Activated T-helper 1 cell treated with anti-CD3 and anti-CD28 coated beads, Interleukin-2, amount 50 U/mL, for 16 hours (primary cell): ENCODE measurements at places on chromosomes 3 and 15.

DNA sequence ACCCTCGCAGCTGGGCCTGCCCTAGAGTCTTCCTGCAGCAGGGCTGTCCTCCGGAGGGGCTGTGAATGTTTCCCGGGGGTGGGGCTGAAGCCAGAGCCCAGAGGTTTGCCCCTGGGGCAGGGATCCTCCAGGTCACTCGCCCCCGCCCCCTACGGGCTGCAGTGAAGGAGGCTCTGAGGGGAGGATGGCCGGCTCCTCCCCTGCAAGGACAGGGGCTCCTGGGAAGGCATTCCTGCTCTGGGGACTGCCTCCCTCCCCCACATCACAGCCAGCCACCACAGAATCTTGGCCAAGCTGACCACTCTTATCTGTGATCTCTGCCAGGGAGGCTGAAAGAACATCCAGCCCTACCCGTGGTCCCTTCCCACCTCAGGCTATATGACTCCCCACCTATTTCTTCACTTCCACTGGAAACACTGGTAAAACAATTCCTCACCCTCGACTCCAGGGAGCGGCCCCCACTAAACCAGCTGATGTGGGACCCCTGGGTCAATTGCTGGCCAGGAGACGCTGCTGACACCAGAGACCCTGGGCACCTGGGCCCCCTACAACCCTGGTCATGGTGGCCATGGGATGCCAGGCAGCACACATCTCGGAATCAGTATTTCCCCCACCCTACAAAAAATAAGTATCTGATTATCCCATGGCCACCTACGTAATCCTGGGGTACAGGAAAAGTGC, 66.0 kb downstream of the HMCES start:
- DNase-seq: no peak

- no peak for DNase-seq
These were observed 42.2 kb downstream of the KLF15 start for GRCh38 chr3:126314790-126315658.

GRCh38 chr3:11116336-11117059, 37.8 kb upstream of the HRH1 start:
- no peak for DNase-seq

GRCh38 chr3:108097322-108098002, 6.6 kb upstream of the CD47 start:
- DNase-seq: no peak

DNA sequence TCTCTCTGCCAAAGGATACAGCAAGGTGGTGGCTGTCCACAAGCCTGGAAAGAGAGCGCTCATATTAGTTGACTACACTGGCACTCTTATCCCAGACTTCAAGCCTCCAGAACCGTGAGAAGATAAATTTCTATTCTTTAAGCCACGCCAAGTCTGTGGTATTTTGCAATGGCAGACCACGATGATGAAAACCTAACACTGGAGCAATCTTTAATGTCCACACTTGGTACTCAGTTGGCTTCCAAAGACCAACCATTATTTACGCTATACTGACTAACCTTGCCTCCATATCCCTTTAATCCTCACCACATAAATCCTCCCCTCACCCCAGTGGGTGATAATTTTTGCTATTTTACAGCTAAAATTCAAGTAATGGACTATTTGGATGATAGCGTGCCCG, 16.9 kb upstream of the LACTB start:
- DNase-seq: no peak
